Fibroblast of skin of right biceps (primary cell): ENCODE measurements at places on chromosomes 12 and 14.
A peak's percentile ranks its signal among the peaks of the same experiment; 100 is the strongest.

DNA sequence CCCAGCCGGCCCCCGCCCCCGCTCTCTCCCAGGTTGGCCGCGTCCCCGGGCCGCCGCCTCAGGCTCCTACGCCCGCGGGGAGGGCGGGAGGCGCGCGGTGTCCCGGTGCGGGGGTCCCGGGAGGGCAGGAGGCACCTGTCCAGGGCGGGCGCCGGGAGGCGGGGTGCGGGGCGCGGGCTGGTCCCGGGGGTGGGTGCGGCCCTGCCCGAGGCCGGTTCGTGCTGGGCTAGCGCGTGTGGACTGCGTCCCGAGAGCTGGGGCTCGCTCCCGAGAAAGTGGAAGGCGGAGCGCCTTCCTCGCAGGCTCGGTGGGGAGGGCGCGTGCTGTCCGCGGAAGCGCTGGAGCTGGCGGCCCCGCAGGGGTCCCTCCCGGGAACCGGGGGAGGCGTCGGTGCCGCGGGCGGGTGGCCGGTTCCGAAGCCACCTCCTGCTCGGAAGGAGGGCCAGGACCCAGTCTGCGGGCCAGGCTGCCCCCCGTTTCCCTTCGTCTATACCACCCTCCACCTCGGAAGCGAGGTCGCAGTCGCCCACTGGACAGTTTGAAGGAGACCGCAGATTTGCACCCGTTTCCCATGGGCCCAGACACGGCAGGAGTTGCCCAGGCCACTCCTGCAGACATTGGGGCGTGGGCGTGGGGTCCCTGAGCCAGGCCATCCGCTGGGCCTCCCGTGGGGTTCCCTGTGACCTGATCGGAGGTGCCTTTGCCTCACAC lies 636 bp downstream of the ZFYVE21 start:
- no peak for DNase-seq

DNA sequence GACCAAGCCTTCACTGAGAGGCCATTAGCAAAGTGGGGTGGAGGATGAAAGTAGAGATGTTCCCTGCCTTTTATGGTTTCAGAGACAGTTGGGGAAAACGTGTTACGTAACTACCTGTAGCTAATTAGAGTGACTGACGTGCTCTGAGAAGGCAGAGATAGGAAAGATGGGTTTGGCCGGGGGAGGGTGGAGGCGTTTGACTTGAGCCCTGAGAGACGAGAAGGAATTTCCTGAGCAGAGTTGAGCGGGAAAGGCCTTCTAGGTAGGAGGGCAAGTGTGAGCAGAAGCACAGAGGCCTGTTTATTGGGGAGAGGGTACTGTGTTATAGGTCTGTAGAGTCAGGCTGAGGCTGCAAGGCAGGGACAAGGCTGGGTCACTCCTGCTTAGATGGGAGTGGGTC lies 8.6 kb downstream of the TUNAR start:
- DNase-seq, result no peak

DNA sequence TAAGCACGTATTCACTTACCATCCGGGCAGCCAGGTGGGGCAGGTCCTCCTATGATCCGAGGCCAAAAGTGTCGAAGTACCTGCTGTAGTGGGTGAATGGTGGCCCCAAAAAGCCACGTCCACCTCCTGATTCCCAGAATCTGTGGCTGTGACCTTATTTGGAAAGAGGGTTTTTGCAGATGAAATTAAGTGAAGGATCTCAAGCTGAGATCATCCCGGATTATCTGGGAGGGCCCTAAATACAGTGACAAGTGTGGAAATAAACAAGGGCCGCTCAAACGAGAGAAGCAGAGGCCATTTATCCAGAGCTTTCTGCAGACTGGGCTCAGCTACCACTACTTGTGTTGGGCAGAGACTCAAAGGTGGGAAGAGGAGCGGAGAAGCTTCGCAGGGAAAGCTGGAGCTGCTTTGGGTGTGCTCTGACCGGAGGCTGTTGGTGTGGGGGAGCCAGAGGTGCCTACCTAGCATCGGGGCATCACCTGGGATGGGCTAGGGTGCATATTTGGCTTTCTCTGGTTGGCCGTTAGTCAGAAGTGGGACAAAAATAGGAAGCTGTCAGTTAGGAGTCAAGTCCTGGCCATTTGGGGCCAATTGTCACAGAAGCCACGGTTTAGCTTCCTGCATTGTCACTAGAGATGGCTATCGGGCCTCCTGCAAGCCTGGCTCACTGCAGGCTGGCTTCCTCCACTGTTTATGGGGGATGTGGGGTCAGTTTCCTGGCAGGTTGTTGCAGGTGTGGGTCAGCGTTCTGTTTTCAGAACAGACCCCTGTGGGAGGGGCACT lies 27.8 kb upstream of the DLK1 start:
- DNase-seq, result no peak

DNA sequence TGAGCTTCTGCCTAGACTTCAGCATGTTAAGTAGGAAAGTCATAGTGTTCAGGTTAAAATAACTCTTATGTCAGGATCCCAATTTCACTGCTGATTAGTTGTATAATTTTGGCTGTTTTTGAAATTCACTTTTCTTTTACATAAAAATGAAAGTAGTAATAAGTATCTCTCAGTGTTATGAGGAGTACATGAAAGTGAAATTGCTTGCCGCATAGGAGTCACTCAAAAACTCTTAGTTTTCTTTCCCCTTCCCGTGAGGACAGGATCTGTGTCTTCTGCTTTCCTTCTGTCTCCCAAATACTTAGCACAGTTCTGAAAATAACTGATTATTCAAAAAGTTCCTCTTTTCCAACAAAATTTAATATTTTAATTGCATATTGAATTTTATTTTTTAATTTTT lies 100.5 kb downstream of the SLC38A4 start:
- DNase-seq, result no peak

DNA sequence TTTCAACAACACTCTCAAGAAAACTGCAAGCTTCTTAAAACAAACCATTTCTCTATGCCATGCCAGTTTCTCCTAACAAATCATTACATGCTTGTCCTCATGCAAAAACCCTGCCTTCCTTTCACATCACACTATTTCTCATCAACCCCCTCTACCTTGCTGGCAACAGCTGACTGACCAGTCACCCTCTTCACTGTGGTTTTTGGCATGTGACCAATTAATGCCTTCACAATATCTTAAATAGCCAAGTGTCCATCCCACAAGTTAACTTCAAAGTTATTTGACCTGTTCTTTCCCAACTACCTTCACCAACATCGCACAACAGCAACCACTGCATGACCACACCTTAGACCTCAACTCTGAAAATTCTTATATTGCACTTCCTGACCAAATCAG lies 159.6 kb downstream of the CEP128 start:
- DNase-seq, result no peak

DNA sequence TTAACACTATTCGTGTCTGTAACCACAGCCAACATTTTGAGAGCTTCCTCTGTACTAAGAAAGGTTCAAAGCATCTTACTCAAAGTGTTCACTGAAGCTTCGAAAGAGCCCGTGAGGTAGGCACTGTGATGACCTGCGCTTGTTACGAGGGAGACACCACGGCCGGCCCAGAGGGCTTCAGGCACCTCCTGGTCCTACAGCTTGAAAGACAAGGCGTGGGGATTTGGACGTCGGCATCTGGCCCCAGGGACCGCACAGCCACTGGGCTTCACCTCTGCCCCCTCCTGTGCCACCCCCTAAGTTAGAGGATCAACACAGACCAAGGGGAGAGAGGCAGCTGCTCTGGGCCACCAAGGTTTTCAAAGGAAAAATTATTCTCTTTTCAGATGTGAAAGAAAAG lies 75.6 kb downstream of the RIMBP2 start:
- no peak for DNase-seq

- DNase-seq, result no peak
Measured at GRCh38 chr14:77657280-77657679, 40.8 kb upstream of the SPTLC2 start.

DNA sequence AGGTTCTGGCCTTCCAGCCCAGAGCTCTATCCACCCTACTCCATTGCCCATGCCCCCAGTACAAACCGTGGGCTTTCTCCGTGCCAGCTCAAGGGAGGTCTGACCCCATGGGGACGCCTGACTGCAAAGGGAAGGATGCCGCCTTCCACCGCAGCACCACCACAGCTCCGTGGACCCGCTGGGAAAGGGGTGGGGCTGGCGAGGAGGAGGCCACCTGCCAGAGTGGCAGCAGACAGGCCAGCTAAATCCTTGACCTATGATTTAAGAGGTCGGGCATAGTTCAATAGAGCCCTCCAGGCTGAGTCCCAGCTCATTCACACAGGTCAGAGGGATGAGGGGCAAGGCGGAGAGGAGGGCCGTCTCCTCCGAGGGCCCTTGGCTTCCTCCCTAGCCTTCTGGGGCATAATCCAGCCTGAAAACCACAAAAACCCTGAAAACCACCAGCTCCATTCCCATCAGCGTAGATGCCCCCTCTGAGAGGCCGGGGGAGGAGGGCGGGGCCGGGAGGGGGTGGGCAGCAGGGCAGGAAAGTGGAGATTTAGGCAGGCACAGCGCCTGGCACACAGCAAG lies 14.9 kb upstream of the FIGNL2 start:
- peak; percentile 8 for DNase-seq

DNA sequence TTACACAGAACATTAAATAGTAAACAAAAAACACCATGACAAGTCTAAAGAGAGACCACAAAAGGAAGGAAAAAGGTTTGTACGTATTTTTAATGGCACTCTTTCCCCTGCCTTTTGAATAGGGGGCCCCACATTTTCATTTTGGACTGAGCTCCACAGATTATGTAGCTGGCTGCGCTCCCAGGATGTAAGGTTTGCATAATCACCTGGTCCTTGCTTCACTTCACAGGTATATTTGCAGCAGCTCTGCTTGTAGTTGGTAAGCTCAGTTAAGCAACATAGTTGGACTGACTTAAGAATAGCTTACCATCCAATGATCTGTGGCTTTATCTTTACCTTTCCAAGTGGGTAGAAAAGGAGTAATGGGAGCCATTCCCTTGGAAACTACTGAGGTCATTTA lies 454.7 kb downstream of the APAF1 start:
- no peak for DNase-seq

DNA sequence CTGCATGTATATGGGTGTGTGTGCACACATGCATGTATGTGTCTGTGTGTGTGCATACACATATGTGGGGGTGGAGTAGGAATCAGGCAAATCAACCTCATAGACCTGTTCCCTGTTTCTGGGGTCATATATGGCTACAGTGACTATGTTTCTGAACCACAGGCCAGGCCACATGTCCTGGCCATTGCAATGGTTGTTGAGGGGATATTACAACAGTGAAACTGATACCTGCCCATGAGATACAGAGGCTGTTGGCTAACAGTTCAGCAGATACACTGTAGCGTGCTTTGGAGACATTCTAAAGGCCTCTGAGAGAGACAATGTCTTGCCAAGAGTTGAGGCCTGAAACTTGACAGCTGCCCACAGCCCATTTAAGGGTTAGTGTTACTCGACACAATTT lies 47.3 kb upstream of the FOS start:
- DNase-seq, result no peak

- peak; percentile 22 for DNase-seq
Measured at GRCh38 chr14:68084256-68084655, 264.7 kb downstream of the RAD51B start.

DNA sequence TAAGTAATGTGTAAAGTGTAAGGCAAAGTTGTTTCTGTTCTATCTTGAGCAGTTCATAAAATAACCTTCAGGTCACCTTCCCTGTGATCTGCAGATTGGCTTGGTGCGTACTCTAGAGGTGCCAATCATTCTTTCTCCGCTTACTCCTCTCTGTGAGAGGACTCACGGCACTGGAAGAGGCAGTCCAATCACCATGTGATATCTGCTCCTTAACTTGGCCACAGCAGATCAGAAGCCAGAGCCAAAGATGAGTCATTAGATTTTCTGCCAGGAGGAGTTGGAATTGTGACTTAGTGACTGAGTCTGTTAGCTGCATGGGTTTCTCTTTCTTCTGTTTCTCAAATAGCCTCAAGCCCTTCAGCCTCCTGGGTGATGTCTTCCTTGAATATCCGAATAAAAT lies 165.5 kb downstream of the SLC41A2 start:
- peak; percentile 85 for DNase-seq

- peak; percentile 70 for DNase-seq
Measured at GRCh38 chr14:60647081-60647836, 2.0 kb downstream of the SIX1 start.

- peak; percentile 96 for DNase-seq
Measured at GRCh38 chr12:47277972-47278448, 198.3 kb upstream of the AMIGO2 start.

DNA sequence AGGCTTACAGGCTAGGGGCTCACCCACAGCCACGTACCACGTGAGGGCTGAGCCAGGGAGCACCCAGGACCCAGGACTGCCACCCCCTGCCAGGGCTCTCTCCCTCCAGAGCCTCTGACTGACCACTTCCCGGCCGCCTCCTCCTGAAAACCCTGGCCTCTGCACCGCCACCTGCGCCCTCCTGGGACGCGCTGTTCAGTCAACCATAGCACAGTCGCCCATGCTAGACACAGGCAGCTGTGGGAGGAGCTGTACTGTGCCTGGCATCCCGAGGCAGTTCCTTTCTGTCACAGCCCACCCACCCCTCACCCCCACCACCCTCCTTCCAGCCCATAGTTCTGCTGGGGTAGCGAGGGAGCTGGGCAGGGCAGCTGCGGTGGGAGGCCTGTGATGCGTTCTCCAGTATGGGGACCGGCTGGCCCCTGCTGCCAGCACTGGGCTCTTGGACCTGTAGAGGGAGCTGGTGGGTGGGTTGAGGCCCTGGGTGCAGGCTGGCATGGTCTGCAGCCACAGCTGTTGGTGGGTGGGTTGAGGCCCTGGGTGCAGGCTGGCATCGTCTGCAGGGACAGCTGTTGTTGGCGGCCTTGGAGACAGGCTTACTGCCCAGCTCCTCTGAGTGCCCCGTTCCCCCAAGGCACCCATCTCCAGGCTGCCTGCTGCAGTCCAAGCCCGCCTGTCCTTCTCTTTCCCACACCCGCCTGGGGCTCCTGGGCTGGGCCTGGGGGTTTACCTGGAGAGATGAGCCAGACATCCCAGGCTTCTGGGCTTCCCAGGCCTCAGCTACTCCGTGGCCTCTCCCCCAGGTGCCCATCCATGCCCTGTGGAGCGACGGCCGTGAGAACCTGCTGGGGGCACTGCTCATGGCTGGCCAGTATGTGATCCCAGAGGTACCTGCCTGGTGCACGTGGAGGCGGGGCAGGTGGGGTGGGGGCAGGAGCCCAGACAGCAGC lies 11.5 kb downstream of the ASPG start:
- no peak for DNase-seq

- DNase-seq, result no peak
Measured at GRCh38 chr14:81855007-81855406, 321.4 kb upstream of the SEL1L start.

DNA sequence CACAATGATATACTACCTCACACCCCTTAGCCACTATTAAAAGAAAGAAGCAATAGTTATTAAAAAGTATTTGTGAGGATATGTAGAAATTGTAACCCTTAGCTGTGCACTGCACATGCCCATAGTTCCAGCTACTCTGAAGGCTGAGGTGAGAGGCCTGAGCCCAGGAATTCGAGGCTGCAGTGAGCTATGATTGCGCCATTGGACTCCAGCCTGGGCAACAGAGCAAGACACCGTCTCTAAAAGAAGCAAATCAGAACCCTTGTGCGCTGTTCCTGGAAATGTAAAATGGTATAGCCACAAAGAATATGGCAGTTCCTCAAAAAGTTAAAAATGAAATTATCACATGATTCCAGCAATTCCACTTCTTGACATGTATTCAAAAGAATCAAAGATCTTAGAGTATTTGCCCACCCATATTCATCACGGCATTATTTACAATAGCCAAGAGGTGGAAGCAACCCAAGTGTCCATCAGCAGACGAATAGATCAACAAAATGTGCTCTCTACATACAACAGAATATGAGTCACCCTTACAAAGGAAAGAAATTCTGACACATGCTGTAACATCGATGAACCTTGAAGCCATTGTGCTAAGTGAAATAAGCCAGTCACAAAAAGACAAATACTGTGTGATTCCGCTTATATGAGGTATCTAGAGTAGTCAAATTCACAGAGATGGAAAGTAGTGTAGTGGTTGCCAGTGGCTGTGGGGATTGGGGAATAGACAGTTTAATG lies 23.7 kb upstream of the YLPM1 start:
- no peak for DNase-seq
